ENCODE measurements at places on chromosomes 12 and 14. TPM values are rescaled to one million over a fixed set of nuclear protein-coding genes. Genes with fewer than 3 reads are reported as not detected.

Gene BRAP
- total RNA-seq, result 17.4 TPM

Gene BCAT1
- total RNA-seq, result 150 TPM

Gene DIO2
- 0.39 TPM for total RNA-seq

Gene AICDA
- not detected for total RNA-seq

Gene NGB
- total RNA-seq, result not detected

Gene C12orf50
- total RNA-seq, result not detected

Gene CELA1
- not detected for total RNA-seq

Gene CYP46A1
- total RNA-seq, result 0.87 TPM

Gene MIS18BP1
- total RNA-seq, result 23.7 TPM

Gene OR6C2
- not detected for total RNA-seq

Gene KCNH3
- not detected for total RNA-seq

Gene DAO
- total RNA-seq, result not detected

Gene LRP6
- total RNA-seq, result 18.0 TPM

Gene ADAMTS20
- not detected for total RNA-seq

Gene IFI27
- 0.39 TPM for total RNA-seq
